Cortex of kidney (tissue), 1 donor: ENCODE measurements at places on chromosomes 7 and 10.

DNA sequence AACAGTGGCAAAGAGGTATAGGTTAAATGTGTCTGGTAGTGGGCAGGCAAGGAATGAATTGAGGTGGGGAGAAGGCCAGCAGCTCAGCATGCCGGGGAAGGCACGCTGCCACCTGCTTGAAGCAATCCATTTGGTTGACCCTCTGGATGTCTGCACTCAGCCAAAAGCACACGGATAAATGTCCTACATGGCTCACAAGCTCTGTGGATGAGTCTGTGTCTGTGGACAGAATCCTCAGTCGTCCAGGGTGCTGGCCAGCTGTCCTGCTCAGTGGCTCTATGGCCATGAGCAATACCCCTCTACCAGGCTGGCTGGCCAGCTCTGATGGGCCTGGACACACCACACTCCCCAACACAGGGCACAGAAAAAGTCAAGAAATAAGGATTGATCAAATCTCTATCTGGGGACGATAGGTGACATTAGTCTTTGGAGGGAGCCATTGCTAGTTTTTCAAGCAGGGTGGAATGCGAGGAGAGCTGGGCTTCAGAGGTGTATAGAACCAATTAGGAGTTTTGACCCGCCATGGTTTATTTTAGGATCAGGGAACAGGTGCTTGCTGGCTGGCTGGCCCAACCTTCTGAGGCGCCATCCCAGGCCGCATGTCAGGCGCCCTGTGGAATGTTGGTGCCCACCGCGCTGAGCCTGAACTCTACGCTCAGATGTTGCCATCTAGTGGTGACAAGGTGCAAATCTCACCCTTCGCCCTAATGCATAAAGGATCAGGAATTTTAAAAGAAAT is 493.4 kb downstream of the TNS3 start:
- no peak for DNase-seq

DNA sequence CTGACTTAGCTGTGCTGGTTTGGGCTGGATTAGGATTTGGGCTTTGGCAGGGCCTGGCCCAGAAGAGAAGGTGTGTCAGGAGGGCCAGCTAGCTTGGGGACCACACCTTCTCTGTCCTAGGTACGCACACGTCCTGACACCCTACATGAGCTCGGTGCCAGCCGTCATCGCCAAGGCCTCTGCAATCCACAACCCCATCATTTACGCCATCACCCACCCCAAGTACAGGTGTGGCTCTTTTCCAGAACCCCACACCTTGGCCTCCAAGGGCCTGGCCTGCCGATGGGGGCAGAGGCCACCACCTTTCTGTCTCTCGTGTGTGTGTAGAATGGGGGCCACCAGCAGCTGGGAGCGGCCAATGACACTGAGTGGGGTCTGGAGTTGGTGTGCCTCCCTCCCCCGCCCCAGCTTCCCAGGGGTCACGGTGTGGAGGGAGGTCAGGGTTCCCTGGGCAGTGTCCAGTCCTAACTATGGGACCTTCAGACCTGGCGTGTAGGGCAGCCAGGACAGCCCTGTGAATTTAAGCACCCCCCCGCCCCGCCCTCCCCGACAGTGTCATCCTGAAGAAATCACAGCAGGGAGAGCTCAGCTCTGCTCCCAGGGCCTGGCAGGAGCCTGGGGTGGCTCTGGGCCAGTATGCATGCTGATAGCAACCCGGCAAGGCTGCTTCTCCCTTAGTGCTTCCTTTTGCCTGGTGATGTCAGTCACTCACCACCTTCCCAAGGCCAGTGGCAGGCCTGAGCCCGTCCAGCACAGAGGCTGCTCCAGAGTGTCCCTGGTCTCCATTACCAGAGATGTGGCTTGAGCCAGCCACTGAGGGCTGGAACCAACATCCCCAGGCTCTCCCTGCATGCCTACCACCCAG is 6.9 kb upstream of the LDB3 start:
- DNase-seq, result no peak

DNA sequence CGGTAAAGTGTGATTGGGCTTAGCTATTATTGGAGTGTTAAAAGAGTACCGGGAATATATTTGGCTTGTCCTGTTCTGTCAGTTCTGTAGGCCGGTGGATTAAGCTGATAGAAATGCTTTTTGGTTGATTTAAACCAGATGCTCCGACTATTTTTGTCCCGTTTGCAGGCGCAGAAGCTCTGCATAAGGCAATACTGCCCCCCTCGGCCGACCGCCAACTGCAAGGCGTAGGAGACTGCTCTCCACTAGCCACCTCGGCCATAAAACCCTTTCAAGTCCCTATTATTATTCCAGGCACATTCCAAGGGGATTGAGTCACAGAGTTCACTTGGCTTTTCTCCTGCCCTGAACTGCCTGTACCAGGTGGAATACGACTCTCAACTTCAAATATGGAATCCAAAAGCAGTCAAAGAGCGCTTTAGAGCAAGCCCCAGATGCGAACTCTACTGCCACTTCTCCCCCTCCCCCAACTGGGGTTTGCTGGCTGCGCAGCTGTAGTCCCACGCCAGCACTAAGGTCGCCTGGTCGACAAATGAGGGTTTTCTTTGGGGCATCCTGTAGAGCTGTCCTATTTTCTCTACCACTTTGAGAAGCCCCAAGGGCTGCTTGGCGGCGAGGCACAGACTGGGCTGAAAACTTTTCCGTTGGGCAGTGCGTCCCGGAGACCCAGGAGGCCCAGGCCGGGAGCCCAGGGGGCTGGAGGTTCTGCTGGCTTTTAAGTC is 108.3 kb downstream of the REEP3 start:
- no peak for DNase-seq

- DNase-seq, result no peak
Observed at GRCh38 chr7:35520810-35521625, 173.9 kb downstream of the HERPUD2 start.

DNA sequence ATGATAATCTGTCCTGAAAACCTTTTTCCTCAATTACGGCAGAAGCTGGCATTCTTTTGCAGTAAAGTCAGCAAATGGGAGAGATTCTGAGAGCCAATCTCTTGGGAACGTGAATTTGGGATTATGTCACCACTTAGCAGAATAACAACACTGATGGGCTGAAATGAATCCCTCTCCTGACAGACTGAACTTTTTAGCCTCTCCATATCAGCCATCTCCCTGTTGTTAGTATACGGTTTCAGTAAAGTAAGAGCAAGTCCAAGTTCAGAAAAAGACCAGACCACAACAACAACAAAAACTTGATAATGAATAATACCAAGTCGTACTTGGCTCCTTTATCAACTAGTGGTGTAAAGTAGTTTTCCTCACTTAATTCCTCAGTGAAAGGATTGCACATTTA is 1048.8 kb downstream of the GATA3 start:
- DNase-seq, result no peak

DNA sequence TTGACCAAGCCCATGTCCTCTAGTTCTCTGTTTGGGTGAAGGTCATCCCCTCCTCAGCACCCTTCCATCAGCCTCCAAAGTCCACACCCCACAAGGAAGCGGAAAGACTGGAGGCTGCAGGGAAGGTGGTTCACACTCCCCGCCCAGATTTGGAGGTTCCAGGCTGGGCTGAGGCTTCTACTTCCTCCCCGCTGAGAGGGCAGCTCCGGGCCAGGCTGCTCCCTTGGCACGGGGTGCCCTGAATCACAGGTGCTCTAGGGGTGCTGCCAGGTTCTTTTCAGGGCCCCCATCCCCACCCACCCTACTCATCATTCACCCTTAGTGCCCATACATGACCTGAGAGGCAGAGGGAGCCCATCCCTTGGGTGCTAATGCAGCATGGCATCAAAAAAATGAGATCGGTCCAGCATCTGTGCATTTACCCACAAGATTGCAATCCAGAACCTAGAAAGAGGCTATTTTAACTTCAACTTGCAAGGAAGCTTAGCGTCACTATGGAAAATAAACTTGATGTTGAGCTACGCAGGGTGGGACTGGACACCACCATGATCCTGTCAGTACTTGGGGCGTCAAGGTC is 47.3 kb upstream of the ZMIZ1 start:
- no peak for DNase-seq

DNA sequence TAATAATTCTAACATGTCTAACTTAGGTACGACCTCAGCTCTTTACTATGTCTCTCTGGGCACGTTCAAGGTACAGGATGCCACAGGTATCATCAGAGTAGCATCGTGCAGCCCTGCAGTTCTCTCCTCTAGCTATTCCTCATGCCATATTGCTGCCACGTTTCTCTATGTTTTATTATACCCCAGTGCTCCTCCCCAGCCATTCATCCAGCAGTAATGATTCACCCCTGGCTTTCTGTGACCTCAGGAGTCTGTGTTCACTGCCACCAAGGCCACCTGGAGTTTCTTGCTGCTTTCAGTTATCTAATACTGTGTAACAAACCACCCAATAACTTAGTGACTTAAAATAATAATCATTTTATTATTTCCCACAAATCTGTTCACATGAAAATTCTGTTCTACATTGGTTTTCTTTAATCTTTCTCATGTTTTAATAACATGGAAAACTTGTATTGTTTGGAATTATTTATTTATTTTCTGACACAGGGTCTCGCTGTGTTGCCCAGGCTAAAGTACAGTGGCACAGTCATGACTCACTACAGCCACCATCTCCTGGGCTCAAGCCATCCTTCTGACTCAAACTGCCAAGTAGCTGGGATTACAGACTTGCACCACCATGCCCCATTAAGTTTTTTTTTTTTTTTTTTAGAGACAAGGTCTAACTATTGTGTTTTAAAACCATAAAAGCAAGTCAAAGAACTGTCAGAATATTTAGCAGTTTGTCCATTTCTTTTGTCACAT is 21.8 kb downstream of the REEP3 start:
- no peak for DNase-seq

GRCh38 chr10:114103284-114103683 is 59.6 kb downstream of the ADRB1 start:
- no peak for DNase-seq

DNA sequence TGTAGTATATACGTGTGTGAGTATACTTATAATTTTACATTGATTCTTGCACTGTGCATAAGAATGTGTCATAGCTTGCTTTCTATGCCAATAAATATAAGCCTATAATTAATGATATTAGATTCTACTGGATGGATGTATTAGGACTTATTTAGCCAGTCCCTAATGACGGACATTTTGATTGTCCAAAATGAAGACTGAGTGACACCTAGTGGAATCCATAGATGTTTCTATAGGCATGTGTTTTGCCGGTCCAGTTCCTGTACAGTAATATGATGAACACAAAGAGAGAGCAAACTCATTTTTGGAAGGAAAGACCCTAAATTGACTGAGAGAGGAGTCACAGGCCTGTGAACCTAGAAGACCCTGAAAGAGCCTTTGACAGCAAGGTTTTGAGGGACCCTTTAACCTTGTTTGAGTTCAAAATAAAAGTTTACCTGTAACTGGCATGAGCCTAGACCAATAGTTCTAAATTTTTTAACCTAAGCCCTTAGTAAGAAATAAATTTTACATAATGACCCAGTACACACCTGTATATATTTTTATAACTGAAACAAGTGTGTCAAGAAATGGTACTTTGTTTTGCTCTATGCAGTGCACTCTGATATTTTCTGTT is 42.4 kb upstream of the AGBL3 start:
- DNase-seq, result no peak

DNA sequence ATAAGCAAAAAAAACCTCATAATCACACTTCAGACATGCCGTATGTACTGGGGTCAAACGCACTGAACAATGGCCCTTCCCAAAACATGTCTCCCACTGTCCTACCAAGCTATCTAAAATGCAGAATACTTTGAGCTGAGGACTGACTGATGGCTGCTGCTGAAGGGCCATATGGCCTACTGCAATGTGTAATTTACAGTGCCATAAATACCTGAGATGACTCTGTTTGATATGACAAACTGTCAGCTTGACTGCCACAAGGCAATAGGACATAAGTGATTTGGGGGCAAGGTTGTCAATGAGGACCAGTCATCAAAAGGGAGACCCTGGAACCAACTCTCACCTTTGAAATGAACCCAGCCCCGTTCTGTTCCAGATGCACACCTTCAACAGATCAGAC is 187.4 kb upstream of the FRMD4A start:
- DNase-seq, result no peak

DNA sequence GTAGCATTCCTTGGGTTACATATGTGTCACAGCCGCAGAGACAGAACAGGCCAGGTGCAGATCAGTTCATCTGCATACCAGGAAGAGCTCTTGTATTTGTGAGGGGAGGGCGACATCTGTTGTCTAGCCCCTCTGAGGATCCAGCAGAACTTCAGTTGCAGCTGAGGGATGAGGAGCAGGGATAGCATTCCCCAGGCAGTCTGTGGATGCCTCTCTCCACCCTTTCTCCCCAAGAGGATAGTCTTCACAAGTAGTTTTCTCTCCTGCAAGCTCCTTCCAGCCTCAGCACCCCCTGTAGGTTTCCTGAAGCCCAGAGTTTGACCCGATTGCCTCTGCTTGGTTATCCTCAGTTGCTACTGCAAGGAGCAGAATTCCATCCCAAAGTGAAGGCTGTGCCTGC is 2.6 kb downstream of the SCD start:
- no peak for DNase-seq

- DNase-seq, result no peak
Observed at GRCh38 chr7:142716596-142716995, 32.7 kb upstream of the PRSS1 start.

DNA sequence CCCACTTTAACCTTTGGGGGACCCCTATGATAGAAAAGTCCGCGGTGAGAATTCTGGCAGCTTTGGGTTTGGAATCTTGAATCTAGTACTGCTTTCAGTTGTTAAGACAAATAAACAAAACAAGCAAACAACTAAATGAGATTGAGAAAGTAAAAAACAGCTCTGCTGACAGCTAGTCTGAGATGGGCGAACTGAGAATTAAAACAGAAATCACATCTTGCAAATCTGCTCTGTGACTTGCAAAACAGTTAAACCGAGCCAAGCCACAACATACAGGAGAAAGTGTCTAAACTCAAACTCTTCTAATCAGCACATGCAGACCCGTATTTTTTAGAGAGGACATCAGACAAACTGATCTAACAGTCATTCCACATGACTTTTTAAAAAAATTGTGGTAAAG is 110.4 kb downstream of the SH2D4B start:
- no peak for DNase-seq

GRCh38 chr10:90313576-90314325 is 544.1 kb downstream of the HTR7 start:
- no peak for DNase-seq

DNA sequence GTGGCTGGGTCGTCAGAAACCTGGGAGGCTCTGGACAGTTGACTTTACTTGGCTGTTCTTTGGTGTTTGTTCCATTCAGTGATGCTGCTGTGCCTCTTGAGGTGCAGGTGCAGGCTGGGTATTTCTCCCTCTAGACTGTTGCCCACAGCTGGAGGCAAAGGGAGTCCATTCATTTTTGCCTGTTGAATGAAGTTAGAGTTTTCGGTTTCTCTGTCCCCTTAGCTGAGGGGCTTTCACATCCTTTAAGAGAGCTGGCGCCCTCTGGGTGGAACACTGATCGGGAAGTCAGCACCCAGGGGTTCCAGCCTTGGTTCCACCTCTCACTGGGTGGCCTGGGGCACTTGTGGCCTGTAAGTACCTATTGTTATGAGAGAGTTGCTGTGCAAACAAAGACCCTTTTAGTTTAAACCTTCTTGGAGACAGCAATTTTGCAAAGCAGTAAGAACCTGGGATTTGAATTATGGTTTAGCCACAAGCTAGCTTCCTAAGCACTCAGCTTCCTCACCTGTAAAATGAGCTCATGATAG is 67.2 kb downstream of the GRK5 start:
- DNase-seq, result no peak
